ENCODE measurements at places on chromosomes 5 and 9.

- DNase-seq = no peak
Observed at GRCh38 chr5:180797256-180798192, 5.1 kb downstream of the MGAT1 start.

- peak; percentile 1 for DNase-seq
Observed at GRCh38 chr5:33180900-33181299, 259.9 kb upstream of the TARS1 start.

- DNase-seq = no peak
Observed at GRCh38 chr9:68979538-68980314, 34.2 kb downstream of the PRKACG start.

DNA sequence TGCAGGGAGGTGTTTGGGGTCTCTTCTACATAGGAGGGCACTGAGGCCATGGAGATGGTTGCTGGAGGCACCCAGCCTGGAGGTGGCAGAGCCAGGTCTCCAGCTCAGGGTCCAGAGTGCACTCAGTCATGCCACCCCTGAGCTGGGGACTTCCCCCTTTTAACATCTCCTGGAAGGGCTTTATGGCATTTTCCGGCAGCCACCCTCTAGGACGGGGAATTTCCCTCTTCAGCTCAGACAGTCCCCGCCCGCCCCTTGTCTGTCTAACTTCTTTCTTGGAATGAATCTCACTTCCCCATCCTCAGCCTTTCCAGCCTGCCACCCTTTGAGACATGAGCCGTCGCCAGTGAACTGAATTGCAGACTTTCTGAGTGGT, 49.9 kb downstream of the COL15A1 start:
- DNase-seq = no peak

GRCh38 chr5:1754531-1755220, 45.0 kb downstream of the MRPL36 start:
- DNase-seq = no peak

GRCh38 chr9:91158946-91159345, 202.8 kb downstream of the AUH start:
- DNase-seq = no peak

DNA sequence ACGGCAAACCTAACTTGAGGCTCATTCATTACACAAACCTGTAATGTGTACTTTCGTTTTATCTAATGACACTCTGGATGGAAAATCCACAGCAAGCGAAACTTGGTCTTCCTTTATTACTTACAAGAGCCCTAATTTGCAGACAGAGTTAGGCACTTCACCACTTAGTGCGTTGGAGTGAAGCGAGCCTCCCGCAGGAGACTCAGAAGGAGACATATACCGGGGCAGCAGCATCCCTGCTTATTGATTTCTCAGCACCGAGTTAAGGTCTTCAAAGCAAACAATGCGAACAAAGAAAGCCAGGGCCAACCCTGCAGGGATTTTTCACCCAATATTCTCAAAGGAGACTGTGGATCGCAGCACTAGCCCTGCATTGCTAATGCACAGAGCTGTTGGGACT, 28.6 kb downstream of the LSM11 start:
- DNase-seq = no peak

- no peak for DNase-seq
Observed at GRCh38 chr9:3329361-3329760, 196.4 kb downstream of the RFX3 start.

DNA sequence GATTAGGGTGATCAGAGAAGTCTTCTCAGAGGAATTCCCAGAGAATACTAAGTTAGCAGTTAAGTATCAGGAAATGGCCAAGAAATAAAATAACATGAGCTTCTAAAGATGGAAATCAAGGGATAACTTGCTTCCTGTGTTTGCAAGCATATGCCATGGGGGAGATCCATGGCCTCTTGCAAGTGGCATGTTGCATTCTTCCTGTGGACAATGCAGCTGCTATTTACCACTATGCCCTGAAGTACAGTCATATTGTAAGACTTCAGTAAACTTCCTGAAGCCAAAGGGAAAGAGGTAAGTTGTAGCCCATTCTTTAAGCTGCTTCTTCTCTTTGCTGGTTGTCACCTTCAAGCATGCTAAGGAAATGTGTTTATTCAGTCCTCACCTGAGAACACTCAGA, 154.7 kb upstream of the RUSC2 start:
- no peak for DNase-seq

DNA sequence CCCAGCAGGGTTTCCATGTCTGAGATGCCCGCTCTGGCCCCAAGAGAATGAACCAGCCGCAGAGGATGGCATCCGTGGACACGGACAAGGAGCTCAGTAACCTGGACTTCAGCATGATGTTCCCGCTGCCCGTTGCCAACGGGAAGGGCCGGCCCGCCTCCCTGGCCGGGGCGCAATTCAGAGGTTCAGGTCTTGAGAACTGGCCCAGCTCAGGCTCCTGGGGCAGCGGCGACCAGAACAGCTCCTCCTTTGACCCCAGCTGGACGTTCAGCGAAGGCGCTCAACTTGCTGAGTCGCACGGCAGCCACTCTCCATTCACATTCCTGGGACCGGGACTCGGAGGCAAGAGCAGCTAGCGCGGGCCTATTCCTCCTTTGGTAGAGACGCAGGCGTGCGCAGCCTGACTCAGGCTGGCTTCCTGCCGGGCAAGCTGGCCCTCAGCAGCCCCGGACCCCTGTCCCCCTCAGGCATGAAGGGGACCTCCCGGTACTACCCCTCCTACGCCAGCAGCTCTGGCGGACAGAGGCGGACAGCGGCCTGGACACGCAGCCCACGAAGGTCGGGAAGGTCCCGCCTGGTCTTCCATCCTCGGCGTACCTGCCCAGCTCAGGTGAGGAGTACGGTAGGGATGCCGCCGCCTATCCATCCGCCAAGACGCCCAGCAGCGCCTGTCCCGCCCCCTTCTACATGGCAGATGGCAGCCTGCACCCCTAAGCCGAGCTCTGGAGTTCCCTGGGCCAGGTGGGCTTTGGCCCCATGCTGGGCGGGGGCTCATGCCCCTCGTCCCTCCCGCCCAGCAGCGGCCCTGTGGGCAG, 74.4 kb downstream of the INSL6 start:
- DNase-seq = no peak

DNA sequence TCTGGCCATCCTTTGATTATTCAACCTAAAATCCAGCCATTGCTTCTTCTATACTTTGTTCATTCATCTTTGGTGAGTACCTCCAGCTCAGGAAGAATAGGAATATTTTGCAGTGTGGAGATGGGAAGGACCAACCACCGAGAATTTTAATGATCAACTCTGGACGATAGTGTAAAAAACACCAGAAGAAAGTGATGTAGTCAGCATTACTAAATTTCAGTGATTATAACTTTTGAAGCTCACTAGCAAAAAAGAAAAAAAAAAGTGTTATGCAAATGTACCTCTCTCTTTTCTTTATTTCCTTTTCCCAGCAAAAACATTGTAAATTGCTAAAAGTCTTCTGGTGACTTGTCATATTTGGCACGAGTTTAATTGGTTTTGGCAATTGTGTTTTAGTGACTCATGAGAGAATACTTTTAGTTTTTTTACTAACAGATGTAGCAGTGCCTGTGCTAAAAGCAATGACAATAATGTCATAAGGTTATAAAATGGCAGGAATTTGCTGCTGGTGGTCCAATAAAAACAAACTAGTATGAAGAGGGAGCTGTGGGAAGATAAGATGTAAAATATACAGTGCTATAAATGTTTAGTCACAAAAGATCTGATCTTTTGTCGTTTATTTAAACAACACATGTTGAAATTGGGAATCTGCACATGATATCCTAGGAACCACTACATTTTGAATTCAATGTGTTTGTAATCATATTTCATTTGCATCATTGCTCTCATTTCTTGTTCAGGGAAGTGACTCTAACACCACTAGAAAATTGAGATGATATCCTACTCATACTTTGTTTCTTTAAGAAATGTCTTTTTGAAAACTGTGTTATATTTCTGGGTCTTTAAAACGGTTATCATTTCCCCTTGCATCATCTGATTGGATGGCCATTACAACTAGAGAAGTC, 81.3 kb upstream of the ERCC6L2 start:
- no peak for DNase-seq

GRCh38 chr9:108271646-108272348, 584.0 kb downstream of the ACTL7B start:
- DNase-seq = peak; percentile 27

DNA sequence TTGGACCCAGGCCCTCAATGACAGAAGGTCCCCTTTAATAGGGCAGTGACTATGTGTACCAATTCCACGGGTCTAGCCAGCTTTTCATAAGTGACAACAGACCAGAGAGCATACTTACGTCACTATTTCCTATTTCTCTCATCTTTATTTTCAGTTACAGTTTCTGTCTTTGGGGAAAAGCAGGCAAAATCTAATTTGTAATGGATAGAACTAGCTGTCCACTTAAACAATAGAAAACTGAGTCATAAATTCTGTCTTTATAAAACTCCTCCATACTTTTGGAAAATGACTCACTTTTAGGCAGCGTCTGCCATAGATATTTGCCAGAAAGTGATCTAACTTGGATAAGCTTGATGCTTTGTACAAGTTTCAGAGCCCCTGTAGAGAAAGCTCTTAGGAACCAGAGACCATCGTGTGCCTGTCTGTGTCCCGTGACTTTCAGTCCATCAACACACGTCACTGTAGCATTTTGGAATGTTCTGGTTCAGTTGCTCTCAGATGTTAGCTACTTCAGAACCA, 101.9 kb downstream of the F2RL2 start:
- no peak for DNase-seq

- no peak for DNase-seq
Observed at GRCh38 chr5:60640901-60641300, 59.1 kb downstream of the DEPDC1B start.

DNA sequence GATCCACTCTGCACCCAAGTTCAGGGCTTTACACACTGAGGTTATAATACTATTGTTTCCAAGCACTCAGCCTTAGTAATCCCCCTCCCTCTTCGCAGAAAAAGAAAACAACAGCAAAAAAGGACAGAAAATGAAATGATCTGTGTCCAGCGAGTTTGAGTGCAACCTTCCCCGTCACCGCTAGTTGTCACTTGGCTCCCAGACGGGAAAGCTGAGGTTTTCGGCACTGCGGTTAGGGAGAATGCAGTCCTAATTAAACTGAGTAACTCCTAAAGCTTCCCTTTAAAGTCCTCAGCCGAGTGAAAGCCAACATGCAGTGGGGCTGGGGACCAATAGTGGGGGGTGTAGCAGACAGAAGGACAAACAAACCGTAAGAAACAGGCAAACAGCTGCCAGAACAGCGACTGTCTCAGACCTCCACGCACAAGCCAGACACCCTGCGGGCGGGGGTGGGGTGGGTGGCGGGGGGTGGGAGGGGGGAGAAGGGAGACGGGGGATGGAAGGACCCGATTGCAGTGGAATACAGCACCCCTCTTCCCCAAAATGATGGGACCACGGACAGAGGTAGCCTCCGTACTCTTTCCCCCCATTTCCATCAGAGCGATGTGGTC, 680 bp downstream of the GLRA1 start:
- no peak for DNase-seq

GRCh38 chr5:149089796-149090195, 26.9 kb upstream of the SH3TC2 start:
- DNase-seq = no peak

DNA sequence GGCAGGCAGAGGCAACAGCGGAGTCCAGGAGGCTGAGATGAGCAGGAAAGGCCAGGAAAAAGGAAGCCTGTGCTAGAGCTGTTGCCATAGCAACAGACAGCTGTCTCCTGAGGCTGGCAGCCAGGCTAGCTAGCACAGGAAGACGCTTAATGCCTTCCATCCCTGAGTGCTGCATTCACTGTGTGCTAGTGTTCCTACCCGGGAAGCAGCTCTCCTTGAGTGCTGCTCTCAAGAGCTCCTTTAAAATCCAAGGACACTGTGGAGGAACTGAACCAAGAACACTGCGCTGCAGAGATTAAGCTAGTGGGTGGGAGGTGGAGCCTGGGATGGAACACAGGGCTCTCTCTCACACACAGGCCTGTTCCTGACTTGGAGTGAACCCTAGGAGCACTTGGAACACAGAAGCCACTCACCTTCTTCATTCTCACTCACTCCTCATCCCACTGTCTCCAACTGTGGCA, 53.5 kb upstream of the IL7R start:
- DNase-seq = peak; percentile 39

- no peak for DNase-seq
Observed at GRCh38 chr9:16445141-16445920, 425.1 kb downstream of the BNC2 start.

DNA sequence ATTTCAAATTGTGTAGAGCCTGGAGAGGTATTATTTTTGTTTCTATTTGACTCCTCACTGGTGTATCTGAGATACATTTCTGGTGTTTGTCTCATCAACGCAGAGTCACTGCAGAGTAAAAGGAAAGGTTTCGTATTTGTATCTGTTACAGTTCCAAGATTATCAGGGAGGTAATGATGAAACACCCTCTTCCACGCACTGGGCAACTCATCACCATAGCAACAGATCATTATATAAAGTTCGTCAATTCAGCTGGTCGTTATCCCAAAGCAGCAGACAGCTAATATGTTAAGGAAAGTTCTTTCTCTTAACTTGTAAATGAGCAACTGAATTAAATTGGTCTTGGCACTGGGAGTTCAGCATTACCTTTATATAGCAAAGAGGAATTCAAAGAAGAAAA, 513.5 kb downstream of the MTRR start:
- no peak for DNase-seq

GRCh38 chr9:136244122-136244968, 1.3 kb downstream of the QSOX2 start:
- DNase-seq = no peak

DNA sequence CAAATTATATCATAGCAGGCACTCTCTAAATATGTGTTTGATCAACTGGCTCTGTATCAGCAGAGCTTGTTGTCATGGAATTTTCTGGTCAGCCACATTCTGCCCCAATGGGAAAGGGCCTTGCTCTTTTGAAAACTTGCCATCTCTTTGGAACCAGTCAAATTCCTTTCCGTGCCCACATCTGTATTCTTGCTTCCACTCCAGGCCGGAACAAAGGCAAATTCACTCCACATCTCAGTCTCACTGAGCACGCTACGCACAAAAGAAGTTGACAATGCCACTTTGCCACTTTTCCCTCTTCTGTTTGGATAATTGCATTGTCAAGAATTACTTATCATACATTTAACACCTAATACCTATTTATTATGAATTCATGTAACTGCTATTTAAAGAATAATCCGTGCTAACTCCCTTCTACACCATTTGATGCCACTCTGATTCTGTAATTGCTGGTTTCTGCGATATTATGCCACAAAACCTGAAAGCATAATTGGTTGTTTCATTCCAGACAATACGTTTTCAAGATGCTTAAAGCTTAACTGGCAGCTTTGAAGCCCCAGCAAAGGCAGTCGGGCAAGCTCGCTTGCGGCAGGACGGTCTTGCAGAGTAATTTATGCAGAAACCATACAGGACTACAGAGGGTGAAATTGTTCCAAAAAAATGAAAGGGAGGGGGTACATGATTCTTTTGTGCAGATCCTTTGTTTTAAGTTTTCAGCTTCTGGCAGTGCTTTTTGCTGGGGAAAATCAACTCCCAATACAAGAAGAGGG, 277.7 kb downstream of the MSX2 start:
- DNase-seq = no peak

GRCh38 chr5:1479581-1480188, 34.4 kb upstream of the SLC6A3 start:
- DNase-seq = no peak

- DNase-seq = peak; percentile 81
Observed at GRCh38 chr9:98707166-98708102, 1.3 kb downstream of the GABBR2 start.

GRCh38 chr9:97615439-97616072, 17.6 kb downstream of the TSTD2 start:
- peak; percentile 55 for DNase-seq
